GM20000 (cell line): ENCODE measurements at places on chromosomes 3 and 15.

DNA sequence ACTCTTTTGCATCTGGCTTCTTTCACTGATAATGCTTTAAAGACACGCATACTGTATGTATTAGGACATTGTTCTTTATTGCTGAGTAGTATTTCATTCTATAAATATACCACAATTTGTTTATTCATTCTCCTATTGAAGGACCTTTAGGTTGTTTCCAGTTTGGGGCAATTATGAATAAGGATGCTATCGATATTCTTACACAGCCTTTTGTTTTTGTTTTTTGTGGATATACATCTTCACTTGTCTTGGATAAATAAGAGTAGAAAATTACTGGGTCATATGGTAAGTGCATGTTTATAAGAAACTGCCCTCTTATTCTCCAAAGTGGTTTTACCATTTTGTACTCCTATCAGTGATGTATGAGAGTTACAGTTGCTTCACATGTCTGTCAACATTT lies 61.8 kb upstream of the GOLGA6B start:
- DNase-seq: no peak

GRCh38 chr3:148319161-148319915 lies 378.4 kb upstream of the AGTR1 start:
- DNase-seq: peak; percentile 16

DNA sequence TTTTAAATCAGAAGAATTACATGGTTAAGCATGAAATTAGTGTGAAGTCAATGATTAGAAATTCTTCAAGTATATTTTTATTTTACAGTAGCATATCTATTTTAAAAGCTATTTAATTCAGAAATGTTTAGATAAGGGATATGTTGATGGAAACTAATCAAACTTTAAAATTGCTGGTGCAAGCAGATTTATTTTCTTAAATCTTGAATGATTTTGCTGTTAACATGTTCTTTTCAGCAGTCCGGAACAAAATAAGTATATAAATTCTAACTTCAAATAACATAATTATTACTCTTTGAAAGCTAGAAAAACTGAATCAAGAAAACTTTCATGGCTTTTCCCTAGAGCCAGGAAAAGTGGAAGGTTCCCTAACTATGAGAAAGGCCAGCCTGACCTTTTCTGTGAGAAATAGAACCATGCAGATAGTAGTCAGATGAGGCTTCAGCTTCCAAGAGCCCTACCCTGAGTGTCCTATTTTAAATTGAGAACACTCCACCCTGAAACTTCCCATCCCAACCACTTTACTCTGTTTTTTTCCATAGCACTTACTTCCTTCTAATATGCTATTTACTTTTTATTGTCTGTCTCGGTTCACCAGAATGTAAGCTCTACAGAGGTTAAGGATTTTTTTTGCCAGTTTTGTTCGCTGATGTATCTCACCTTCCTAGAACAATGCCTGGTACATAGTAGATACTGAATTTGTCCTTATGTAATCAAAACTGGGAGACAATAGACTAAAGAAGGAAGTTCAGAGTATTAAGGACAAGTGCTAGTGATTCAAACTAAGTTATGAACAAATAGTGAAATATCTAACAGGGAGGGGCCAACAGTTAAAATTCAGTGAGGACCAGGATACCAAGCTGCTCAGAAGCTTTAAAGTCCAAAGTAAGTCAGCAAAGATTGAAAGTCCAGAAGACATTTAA lies 66.8 kb downstream of the CD200R1L start:
- DNase-seq: no peak

DNA sequence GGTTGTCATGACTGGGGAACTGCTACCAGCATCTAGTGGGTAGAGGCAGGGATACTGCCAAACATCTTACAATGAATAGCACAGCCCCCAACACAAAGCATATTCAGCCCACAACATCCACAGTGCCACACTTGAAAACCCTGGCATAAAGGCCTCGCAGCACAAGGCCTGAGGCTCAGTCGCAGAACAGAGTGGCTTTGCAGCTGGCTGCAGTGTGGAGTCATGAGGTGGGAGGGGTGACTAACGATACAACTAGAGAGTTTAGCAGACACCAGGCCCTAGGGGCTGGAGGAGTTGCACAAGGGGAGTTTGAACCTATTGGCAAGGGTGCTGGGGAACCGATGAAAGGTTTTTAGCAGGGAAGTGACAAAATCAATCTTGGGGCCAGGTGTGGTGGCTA lies 32.1 kb downstream of the GRK7 start:
- DNase-seq: no peak
